ENCODE measurements at places on chromosomes 7 and 10.

DNA sequence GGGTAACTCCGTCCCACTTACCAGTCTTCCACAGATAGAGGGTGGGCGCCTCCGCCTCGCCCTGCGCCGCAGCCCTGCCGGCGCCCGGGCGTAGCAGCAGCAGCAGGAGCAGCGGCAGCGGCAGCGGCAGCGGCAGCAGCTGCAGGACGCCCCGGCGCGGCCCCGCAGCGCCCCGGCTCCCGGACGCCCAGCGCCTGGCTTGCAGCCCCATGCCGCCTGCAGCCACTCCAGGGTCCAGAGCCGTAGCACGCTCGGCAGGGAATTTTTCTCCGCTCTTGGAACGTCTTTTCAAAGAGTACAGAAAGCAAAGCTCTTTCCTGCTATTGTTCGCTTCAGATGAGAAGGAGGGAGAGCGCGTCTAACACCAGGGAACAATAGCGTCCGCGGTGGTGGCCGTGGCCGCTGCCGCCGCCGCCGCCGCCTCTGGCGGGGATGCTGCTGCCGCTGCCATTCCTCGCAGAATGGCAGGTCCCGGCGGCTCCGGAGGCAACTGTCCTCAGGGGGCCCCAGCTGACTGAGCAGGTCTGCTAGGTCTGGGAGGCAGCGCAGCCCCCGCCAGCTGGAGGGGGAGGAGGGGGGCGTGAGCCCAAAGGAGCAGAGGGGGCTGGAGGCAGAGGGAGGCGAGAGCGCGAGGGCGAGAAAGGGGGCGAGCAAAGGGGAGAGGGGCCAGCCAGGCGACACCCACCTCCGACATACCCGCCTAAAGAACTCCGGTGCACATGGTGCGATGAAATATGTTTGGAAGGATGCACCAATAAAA lies at the start of gene THSD7A:
Gene THSD7A (minus strand): TSS at position 463 of the 760 bp plus-strand sequence. CDS start 252 bp downstream, at position 211.
- peak; percentile 7 for DNase-seq

GRCh38 chr10:49688261-49688846 lies 8.9 kb downstream of the C10orf53 start:
- DNase-seq, result no peak

GRCh38 chr7:111528331-111528730 lies 34.0 kb downstream of the IMMP2L start:
- no peak for DNase-seq

DNA sequence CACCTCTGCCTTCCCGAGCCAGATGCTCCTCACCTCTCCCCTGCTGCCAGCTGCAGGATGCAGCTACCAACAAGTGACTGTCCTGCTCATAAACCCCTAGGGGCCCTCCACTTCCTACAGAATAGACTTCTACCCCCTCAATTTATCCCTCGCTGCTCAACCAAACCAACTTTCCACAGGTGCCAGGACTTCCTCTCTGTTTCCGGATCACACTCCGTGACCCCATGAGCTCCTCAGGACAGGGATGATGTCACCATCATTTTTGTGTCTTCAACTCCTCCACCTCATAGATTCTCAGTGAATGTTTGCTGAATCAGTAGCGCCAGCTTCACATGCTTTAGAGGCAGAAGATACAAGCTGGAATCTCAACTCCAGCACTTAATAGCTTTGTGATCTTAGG lies 25.8 kb upstream of the ADRB1 start:
- DNase-seq, result no peak

GRCh38 chr10:130464426-130464825 lies 328.2 kb downstream of the GLRX3 start:
- DNase-seq, result no peak

- DNase-seq, result no peak
These were observed 947.1 kb downstream of the GRM8 start for GRCh38 chr7:126305671-126306070.

- DNase-seq, result no peak
These were observed 53.4 kb downstream of the PPP1R3C start for GRCh38 chr10:91579329-91579985.

DNA sequence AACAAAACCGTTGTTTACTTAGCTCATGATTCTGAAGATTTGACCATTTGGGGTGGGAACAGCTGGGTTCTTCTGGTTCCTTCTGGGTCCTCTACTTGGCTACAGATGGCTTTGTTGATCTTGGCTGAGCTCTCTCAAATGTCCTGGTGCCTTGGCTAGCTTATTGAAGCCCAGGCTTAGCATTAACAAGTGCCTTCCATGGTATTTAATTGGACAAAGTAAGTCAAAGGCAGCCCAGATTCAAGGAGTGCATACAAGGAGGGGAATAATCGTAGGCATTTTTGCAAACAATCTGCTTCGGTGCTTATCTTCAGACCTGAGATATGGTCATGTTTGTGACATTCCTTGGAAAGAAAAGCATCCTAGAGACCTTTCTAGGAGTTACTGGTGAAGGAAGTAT lies 81.4 kb downstream of the ADCYAP1R1 start:
- DNase-seq, result no peak

DNA sequence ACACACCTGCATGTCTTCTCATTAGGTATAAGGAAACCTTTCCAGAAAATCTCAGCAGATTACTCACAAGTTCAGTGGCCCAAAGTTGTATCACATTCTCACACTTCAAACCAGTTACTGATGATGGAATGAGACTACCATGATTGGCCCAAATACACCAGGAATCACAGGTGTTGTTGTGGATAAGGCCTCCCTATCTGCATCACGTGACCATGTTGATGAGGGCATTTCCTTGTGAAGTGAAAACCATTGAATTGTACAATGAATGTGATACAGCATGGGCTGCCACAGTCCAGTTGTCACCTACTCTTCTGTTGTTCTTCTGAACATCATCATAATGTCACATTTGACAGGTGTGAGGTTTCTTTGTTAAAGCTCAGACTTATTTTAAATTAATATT lies 431.7 kb downstream of the AUTS2 start:
- DNase-seq, result no peak

DNA sequence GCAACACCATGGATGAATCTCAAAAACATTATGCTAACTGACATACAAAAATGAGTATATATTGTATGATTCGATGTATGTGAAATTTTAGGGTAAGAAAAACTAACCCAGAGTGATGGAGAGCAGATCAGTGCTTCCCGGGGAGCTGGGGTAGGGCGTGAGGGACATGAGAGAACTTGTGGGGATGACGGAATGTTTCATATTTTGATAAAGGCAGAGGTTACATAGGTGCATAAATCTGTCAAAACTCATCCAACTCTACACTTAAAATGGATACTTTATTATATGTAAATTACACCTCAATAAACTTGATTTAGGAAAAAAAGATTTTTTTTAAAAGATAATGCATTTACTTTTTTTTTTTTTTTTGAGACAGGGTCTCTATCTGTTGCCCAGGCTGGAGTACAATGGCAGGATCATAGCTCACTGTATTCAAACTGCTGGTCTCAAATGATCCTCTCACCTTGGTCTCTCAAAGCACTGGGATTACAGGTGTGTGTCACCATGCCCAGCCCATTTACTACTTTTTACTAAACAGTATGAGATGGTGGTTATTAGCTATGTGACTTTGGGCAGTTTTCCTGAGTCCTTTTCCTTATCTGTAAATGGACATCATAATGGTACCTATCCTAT lies 13.7 kb downstream of the RHEB start:
- no peak for DNase-seq

DNA sequence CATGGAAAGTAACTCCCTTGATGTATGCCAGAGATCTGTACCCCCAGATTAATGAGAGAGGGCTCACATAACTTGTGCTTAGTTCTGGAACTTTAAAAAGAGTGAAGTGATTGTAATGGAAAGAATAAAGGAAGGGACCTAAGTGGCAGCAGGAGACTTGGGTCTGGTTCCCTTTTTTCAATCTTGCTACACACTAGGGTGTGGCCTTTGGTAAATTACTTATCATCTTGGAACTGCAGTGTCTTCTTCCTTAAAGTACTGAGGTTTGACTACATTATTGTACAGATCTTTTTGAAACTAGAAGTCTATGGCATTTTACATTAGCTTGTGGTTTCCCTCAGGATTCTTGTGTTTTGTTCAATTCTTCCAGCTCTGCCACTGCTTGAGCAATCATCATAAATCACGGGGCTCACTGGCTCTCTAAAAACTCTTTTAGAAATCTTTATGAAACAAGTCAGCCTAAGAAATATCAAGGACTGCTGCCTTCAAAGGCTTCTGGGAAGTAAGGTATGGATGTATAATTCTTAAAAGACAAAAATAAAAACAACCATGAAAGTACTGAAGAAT lies 22.5 kb upstream of the CHRM2 start:
- no peak for DNase-seq

DNA sequence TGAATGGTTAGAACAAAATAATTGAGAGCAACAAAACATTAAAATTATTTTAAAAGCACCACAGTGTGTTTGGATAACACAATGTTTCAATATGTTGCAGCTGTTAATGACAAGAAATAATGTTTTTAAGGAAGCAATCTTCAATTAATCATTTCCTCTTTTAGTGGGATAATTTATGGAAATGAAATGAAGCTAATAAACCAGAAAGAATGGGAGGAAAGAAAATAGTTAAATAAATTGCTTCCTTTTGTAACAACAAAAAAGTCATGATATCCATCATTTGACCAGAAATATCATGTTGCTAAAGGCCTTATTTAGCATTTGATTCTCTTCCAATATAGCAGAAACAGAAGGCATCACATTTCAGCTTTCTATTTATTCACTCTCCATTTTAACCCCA lies 224.5 kb downstream of the SEMA3A start:
- no peak for DNase-seq

GRCh38 chr7:112965506-112965905 lies 121.1 kb downstream of the GPR85 start:
- DNase-seq, result no peak

DNA sequence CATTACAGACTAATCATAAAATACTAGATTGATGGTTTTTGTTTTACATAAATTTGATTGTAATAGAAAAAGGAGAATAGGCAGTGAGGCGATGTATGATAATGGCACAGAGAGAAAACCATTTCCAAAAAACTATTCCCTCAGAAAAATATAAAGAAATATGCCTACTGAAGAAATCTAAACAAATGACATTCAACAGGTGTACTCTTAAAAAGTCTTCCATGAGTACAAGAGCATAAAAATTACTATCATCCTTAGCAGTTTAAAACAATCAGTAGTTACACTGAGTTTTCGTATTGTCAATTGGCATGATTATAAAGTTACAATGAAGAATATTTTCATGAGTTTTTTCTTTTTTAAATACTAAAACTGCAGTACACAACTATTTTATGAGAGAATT lies 75.0 kb downstream of the ARHGAP12 start:
- no peak for DNase-seq

GRCh38 chr7:128155100-128155740 lies 85.9 kb upstream of the LEP start:
- DNase-seq, result no peak

DNA sequence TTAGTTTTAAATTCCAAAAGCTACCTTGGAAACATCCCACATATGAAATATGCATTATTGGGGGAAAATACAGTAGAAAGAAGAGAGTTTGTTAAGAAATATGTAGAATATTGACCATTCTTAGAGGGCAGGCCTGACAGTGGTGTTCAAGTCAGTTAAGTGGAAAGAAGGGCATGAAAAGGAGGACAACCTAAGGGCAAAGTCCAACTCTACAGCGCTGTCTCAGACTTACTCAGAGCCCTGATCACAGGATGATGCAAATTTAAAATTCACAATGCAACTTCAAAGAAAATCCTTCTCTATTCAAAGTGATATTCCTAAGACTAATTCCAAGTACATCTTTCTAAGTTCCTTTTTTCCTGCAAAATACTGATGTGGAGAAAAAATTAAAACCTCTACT lies 139.1 kb upstream of the LRRTM3 start:
- no peak for DNase-seq

GRCh38 chr10:17607603-17608332 lies 9.4 kb downstream of the HACD1 start:
- peak; percentile 10 for DNase-seq

GRCh38 chr7:127347567-127348246 lies 44.8 kb downstream of the ZNF800 start:
- DNase-seq, result peak; percentile 79

DNA sequence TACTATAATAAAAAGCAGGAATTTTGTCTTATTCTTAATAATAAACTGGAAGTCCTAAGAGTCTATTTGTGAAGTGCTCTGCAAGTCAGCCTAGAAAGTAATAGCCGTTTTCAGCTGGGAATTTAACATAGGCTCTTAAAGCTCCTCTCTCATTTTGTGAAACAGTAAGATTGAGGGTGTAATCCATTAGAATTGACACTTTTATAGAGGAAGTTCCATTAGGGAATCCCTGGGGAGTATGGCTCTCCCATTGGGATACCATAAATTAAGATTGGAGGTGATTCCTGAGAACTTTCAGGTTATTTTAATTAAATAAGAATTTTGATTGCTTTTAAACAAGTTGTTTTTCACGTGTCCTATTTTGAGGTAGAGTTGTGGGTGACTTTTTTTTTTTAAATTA lies 68.0 kb downstream of the EXOC4 start:
- no peak for DNase-seq

GRCh38 chr10:108412323-108412722 lies 1247.8 kb upstream of the SORCS1 start:
- no peak for DNase-seq

- DNase-seq, result no peak
These were observed 55.7 kb downstream of the ADK start for GRCh38 chr10:74206746-74207145.

GRCh38 chr7:12373580-12374263 lies 29.9 kb downstream of the VWDE start:
- no peak for DNase-seq

- DNase-seq, result no peak
These were observed 96.3 kb downstream of the SNX13 start for GRCh38 chr7:17844022-17844421.

DNA sequence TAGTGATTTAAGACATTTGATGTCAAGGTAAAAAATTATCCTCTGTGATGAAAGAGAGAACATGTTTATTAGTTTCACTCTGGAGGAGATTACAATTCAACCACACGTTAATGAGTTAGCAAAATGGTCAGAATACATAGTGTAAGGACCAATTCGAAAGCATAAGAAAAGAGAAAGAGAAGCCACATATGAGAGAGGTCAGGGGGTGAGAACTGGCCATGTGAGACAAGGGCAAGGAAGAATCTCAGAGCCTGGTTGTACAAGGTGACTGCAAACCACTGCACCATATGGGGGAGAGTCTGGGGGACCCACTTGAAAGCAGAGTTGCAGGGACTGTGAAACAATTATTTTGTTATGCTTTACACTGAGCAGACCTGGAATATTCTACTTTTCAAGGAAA lies 27.7 kb upstream of the BET1 start:
- DNase-seq, result no peak

GRCh38 chr10:6530966-6531365 lies 49.1 kb downstream of the PRKCQ start:
- DNase-seq, result no peak
